ENCODE measurements at places on chromosomes 12 and 14.

GRCh38 chr12:50665170-50665569, 98.7 kb upstream of the ATF1 start:
- DNase-seq, result no peak

DNA sequence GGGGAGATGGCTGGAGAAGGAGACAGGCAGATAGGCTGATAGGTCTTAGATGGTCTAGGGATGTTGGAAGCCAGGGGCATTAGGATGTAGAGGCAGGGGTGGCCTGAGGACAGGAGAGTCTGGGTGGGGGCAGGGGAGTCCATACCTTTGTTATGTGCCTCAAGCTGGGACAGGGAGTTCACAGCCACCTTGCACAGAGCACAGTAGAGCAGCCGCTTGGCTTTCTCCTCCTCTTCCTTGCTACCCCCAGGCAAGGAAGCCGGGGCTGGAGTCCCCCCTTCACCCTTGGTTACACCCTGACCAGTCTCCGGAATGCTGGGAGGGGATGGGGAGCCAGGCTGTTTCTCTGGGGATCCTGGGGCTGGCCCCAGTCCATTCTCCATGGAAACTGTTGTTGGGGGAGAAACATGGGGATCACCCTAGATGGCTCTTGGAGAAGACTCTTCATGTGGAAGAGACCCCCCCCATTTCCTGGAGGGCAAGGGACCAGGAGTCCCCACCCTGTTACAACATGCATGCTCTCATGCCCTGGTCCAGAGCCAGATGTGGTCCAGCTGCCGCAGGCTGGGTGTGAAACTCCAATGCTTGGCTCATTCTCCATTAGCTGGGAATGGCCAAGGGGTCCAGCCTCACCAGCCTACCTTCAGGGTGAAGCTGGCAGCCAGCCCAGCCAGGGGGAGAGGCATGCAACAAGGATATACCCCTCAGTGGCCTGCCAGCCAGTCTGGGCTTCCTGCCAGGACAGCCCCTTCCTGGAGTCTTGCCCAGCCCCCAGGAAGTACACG, 7.2 kb upstream of the GPR84 start:
- no peak for DNase-seq

DNA sequence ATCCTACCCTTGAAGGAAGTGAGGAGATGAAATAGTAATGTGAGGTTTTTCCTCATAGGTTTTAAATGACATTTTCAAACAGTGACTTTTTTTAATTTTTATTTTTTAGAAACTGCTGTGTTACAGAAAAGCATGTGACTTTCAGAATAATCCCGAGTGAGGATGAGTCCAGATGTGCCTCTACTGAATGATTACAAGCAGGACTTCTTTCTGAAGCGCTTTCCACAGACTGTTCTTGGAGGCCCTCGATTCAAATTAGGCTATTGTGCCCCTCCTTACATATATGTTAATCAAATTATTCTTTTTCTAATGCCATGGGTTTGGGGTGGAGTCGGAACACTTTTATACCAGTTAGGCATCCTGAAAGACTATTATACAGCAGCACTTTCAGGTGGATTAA, 15.8 kb downstream of the PCNX4 start:
- no peak for DNase-seq

- DNase-seq, result no peak
Measured at GRCh38 chr14:50013198-50013918, 103.0 kb downstream of the VCPKMT start.

DNA sequence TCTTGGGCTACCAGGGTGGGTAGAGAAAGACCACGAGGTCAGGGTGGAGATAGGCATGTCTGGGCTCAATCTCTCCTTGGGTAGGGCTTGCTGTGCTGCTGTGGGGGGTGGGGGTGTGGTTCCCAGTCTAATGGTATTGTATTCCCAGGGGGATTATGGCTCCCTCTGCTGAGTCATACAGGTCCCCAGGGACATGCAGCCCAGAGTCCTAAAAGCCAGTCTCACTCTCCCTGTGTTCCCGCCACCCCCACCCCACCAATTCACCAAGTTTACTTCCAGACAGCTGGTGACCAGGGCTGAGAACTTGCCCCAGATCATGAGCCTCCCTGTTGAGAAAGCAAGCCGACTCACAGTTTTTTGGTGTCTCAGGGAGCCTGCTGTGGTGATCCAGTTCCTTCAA, 367.6 kb downstream of the C12orf75 start:
- DNase-seq, result no peak

- no peak for DNase-seq
Measured at GRCh38 chr12:91874086-91874865, 271.4 kb downstream of the BTG1 start.

DNA sequence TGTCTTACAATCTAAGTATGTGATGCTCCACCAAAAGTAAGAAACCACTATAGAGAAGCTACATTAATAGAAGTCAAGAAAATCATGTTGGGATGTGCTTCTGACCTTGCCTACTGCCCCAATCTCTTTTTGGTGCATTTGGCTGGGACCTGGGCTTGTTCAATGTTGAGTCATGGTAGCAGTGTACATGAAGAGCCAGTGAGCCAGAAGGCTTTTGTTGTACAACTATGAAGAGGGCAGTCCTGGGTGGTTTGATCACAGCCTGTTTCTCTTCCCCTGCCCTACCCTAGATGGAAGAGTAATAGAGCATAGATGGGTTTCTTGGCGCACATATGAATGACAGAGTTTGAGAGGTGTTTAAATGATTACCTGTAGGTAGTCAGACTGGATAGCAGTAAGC, 56.4 kb downstream of the UBR7 start:
- DNase-seq, result no peak

DNA sequence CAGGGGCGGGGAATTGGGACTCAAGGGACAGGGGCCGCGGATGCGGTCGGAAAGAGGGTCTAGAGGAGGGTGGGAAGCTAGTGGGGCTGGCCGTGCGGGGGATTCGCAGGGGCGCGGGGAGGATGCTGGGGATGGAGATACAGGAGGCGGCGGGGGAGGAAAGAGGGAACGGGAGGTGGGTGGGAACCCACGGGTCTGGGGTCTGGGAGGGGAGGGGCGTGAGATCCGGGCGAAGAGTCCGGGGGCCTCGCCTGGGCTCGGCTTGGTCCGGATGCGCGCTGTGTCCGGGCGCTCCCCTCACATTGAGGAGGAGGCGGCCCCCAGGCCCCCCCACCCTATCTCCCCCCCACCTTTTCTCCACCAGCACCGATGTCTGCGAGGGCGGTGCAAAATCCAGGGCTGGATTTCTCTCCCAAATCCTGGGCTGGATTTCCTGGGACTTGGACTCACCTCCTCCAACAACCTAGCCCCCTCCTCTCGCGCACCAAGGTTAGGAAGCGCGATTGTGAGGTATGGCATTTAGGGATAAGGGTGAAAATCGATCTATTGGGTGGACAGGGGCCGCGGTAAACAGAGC, at the start of gene AGAP2:
Gene AGAP2, minus strand, starts transcription at position 82 of the 577 bp plus-strand sequence. CDS start 496 bp downstream, outside the sequence.
- DNase-seq, result no peak

GRCh38 chr12:113358381-113359132, at the start of gene PLBD2:
PLBD2 (plus strand) TSS chr12:113358587; CDS start chr12:113358601, 14 bp downstream.
- peak; percentile 91 for DNase-seq

DNA sequence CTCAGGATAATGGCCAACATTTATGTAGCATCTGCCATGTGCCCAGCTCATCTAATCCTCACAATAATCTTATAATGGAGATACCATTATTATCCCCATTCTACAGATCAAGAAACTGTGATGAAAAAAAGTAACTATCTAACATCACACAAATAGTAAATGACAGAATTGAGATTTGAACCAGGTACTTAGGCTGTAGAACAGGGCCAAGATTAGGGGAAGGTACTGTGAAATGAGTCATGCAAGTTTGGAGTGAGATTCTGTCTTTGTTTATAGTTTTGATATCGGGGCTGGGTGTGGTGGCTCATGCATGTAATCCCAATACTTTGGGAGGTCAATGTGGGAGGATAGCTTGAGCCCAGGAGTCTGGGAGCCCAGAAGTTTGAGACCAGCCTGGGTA, 1.3 kb upstream of the GNPTAB start:
- no peak for DNase-seq

DNA sequence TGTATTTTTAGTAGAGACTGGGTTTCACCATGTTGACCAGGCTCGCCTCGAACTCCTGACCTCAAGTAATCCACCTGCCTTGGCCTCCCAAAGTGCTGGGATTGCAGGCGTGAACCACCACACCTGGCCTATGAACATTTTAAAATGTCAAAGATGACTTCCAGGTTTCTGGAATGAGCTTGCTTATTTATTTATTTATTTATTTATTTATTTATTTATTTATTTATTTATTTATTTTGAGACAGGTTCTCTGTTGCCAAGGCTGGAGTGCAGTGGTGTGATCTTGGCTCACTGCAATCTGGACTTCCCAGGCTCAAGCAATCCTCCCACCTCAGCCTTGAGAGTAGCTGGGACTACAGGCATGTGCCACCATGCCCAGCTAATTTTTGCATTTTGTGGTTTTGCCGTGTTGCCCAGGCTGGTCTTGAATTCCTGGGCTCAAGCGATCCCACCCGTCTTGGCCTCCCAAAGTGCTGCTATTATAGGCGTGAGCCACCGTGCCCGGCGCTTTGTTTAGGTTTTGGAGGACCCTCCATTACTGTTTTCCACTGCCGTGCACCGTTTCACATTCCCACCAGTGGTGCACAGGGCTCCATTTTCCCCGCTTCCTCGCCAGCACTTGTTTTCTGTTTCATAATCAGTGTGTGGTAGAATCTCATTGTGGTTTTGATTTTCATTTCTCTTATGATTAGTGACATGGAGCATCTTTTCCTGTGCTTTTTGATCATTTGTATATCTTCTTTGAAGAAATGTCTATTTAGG, 6.4 kb upstream of the CFAP251 start:
- DNase-seq, result no peak

- no peak for DNase-seq
Measured at GRCh38 chr12:181921-182320, 32.0 kb downstream of the SLC6A12 start.

DNA sequence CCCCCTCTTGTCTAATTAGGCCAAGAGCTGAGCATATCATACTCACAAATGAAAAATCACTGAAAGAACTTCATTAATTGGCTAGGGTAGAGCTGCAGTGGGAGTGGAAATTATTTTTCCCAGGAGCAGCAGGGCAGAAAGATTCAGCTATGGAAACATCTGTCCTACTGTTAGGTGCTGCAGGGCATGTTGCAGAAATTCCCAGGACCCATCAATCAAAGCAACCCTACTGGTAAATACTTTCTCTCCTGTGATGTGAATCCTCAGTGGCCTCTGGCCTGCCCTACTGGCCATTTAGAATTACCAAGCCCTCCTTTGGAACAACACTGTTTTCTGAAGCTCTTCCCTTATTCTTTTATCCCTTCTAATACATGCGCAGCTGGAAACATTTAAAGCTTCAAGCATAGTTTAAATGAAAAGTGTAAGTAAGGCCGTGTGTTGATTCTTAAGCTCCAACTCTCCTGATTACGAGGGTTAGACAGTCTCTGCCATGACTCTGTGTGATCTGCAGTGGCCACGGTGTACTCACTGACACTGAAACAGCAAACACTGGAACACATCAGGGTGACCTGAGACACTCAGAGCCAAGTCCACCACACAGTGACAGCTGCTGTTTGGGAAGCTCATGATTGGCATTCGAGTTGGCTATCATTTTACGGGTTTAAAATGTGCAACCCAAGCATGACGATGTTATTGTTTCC, 62.6 kb upstream of the TMCC3 start:
- DNase-seq, result no peak

- no peak for DNase-seq
Measured at GRCh38 chr12:132085291-132085635, 58.9 kb downstream of the DDX51 start.

DNA sequence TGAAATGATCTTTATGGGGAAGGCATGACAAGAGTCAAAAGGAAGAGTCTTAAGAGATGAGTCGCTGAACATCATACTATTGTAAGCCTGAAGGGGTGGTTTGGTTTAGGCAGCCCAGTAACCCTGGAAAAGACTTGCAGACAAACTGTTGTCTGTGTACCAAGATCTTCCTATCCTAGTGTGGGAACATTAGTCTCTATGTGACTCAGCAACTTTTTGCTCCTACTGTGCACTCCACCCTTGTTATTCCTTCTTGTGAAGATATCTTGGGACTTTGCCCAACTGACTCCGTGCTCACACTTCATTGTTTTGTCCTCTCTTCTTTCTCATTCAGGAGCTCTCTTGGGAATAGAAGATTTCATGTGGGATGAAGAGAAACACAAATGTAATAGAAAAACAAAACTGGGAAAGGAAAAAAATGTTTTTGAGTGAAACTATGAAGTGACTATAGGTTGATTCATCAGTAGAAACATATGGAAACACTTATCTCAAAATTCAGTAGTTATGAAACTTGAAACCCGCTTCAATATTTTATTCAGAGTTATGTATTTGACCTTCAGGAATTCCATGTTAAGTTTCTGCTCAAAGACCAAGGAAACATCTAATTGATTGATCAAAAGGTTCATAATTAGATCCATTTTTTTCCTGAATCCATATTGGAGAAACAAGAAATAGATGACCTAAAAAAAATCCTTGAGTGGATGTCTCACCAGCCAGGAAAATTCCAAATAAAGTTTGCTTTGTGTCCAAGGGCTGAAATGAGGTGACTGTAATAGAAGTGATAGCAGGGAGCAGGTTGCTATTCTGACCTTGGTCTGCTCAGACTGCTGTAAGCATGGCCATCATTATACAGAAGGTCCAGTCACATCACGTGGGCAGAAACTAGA, 67.2 kb downstream of the BTG1 start:
- no peak for DNase-seq

DNA sequence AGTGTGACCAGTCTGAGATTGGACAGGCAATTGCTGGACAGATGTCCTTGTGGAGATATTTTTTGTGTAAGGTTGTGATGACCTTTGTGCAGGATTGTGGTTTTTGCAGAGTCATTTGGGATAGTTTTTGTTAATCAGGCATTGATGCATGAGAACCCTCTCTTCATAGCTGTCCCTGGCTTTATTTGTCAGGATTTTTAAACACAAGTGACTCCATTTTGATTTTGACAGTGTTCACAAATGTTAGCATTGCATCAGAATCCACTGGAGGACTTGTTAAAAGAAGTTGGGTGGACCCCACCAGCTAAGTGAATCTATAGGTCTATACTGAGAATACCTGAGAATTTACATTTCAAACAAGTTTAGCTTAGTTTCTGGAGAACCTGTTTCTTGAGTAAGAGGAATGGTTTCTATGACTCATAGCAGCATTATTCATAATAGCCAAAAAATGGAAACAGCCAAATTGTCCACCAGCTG, 11.8 kb downstream of the FNTB start:
- no peak for DNase-seq

DNA sequence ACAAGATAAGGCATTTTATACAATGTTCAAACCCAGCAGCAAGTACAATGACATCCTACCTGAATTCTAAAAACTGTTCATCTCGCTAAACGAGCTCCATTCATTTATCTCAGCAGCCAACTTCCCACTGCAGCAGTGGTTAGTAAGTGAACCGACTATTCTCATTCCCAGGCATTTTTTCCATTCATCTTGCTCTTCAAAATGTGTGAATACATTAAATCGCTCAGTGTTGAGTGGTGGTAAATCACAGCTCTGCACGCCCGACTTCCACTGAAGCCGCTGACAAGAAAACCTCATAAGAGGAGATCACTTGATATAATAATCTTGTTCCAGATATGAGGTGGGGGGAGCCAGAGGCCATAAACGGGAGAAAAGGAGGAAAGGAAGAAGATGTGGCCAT, 746.2 kb upstream of the USP15 start:
- no peak for DNase-seq

Data from HuH-7.5 (cell line).